ENCODE measurements at places on chromosomes 7 and 10. TPM values are rescaled to one million over a fixed set of nuclear protein-coding genes. Genes with fewer than 3 reads are reported as not detected.

Gene VAX1
- total RNA-seq = not detected

Gene ING3
- 32.0 TPM for total RNA-seq

Gene GNG11
- 0.86 TPM for total RNA-seq

Gene FAM241B
- total RNA-seq = 2.6 TPM

Gene DYNC1I1
- total RNA-seq = 0.53 TPM

Gene FAM131B
- total RNA-seq = 20.1 TPM

Gene BTBD16
- total RNA-seq = not detected

Gene LIPK
- total RNA-seq = not detected

Gene MYL10
- not detected for total RNA-seq

Gene CHRM2
- not detected for total RNA-seq

Gene STAG3
- 1.2 TPM for total RNA-seq

Gene ARL4A
- 43.5 TPM for total RNA-seq

Gene DENND11
- 23.5 TPM for total RNA-seq

Gene INHBA
- total RNA-seq = 0.09 TPM

Gene ASIC3
- 1.6 TPM for total RNA-seq

Gene ACTL6B
- not detected for total RNA-seq

Gene SLC16A9
- total RNA-seq = 48.5 TPM

Gene CPA2
- 0.65 TPM for total RNA-seq

Gene HOXA10
- total RNA-seq = not detected

Gene TAX1BP1
- 66.8 TPM for total RNA-seq

Gene SMO
- total RNA-seq = 114 TPM

Gene FGFR2
- 76.3 TPM for total RNA-seq

Gene GRID2IP
- total RNA-seq = not detected

Gene H2BK1
- total RNA-seq = not detected

Gene SLC18A3
- not detected for total RNA-seq

Gene PGAM2
- 11.3 TPM for total RNA-seq

Gene FFAR4
- 0.04 TPM for total RNA-seq

Gene PDE6C
- not detected for total RNA-seq

Gene LRRN3
- total RNA-seq = 2.4 TPM

Gene CLDN3
- total RNA-seq = 14.2 TPM

Gene GIMAP5
- total RNA-seq = not detected

Gene RBM48
- total RNA-seq = 22.8 TPM

All from neural progenitor cell (in vitro differentiated cells).